ENCODE measurements at places on chromosomes 16 and 17. TPM values are rescaled to one million over a fixed set of nuclear protein-coding genes. Genes with fewer than 3 reads are reported as not detected.

KRTAP4-6 gene
- total RNA-seq = not detected

HSF4 gene
- total RNA-seq = 10.3 TPM

GINS2 gene
- 1.8 TPM for total RNA-seq

ABI3 gene
- total RNA-seq = 0.81 TPM

CARD14 gene
- total RNA-seq = 0.13 TPM

OTOP3 gene
- total RNA-seq = not detected

KCNH4 gene
- not detected for total RNA-seq

SMIM22 gene
- total RNA-seq = not detected

UTS2R gene
- total RNA-seq = not detected

SSTR5 gene
- total RNA-seq = not detected

HOXB9 gene
- total RNA-seq = 27.1 TPM

TBC1D3E gene
- 2.9 TPM for total RNA-seq

MPHOSPH6 gene
- 4.2 TPM for total RNA-seq

CBFA2T3 gene
- total RNA-seq = not detected

UNC13D gene
- 5.1 TPM for total RNA-seq

ABCA6 gene
- not detected for total RNA-seq

Measured in mesangial cell (primary cell).